Left lung (tissue), 14 donors: ENCODE measurements at places on chromosomes 2 and 18. TPM values are rescaled to one million over a fixed set of nuclear protein-coding genes. Genes with fewer than 3 reads are reported as not detected.
A peak's percentile ranks its signal among the peaks of the same experiment; 100 is the strongest.

DNA sequence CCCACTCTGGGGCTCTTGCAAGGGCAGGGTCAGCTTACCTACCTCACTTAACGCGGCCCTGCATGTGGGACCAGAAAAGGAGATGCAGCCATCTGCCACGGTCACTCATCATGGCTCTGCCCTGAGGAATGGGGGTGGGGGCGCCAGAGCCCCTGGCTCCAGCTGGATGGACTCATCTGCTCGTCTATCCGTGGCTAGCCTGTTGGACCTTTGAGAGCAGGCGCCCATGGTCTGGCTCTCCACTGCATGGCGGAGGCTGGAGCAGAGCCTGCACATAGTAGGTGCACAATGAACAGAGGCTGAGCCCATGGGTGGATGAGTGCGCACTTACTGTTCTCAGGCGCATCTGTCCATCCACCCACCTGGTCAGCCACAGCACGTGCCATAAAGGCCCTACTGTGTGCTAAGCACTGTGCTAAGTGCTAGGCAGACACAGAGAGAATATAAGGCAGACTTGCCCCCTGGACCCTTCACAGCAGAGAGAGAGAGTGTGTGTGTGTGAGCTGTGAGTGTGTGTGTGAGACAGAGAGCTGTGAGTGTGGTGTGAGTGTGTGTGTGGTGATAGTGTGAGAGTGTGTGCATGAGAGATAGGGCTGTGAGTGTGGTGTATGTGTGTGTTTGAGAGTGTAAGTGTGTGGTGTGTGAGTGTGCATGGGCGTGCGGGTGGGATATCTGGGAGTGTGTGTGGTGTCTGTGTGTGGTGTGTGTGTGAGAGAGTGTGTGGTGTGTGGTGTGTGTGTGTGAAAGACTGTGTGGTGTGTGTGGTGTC lies 151.3 kb downstream of the TFCP2L1 start:
- H3K4me3 ChIP-seq, result no peak overlapping the region
- no peaks in the 10 kb centered on the region for H3K4me1 ChIP-seq
- H3K36me3 ChIP-seq, result no peaks in the 10 kb centered on the region
- H3K27me3 ChIP-seq, result no peaks in the 10 kb centered on the region

DNA sequence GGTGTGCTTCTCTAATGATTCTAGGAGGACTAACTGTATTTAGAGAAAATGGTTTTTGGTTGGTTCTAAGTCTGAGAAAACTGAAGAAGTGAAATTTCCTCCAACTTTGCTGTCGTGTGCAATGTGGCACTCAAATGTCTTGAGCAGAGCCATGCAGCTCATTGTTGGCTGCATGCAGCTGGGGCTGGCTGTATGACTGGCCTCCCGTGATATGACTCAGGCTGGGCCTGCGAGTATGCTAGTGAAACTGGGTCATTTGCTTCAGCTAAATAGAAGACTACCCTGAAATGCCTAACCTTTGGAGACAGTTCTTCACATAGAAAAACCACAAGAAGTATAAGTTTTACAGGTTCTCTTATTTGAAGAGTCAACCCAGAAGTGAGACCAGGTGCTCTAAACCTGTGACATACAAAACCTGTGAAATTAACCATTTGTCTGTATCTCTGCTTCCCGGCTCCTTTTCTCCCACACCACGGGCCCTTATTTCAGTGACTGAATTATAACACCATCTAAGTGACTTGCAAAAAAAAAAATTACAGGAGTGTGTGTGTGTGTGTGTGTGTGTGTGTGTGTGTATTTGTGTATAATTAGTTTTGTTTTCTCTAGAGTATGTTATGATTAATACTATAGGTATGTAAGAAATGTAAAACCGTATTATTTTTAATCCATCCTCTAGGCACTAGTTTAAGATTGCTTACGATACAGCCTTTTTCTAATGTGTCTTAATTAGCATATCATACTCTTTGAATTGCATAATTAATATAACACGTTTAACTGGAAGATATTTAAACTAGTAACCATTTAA lies 15.9 kb downstream of the POLI start:
- H3K27ac ChIP-seq, result no peak overlapping the region
- H3K4me1 ChIP-seq, result no peaks in the 10 kb centered on the region
- no peak for DNase-seq
- H3K4me3 ChIP-seq, result no peak overlapping the region

- H3K4me3 ChIP-seq, result no peak overlapping the region
- no peaks in the 10 kb centered on the region for H3K4me1 ChIP-seq
- no peaks in the 10 kb centered on the region for H3K27me3 ChIP-seq
- no peaks in the 10 kb centered on the region for H3K36me3 ChIP-seq
- peak; percentile 48 for DNase-seq
These were observed 115.1 kb downstream of the EML6 start for GRCh38 chr2:54838585-54839035.

Gene KIAA2012
- total RNA-seq, result not detected

Gene TLX2
- not detected for total RNA-seq
